ENCODE measurements at places on chromosomes 1 and 21.

- no peak for DNase-seq
Measured at GRCh38 chr1:145922266-145922665, 3.7 kb upstream of the PEX11B start.

GRCh38 chr1:64877151-64877550 is 89.2 kb downstream of the JAK1 start:
- DNase-seq = peak; percentile 77

DNA sequence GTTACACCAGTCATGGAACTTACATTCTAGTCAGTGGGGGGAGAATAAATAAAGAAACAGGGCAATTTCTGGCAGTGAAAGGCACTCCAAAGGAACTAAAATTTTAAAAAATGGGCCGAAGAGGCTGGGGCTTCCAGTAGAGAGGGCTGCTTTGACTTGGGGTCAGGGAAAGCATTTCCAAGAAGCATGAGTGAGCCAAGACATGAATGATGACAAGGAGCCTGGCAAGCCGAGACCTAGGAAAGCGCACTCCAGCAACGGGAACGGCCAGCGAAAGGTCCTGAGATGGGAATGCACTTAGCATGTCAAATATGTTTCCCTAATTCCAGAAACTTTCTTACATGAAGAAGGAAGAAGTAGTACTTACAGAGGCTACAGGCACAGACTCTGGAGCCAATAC is 95.4 kb upstream of the NGF start:
- DNase-seq = no peak

- no peak for DNase-seq
Measured at GRCh38 chr1:32681509-32681908, 21.1 kb downstream of the SYNC start.

DNA sequence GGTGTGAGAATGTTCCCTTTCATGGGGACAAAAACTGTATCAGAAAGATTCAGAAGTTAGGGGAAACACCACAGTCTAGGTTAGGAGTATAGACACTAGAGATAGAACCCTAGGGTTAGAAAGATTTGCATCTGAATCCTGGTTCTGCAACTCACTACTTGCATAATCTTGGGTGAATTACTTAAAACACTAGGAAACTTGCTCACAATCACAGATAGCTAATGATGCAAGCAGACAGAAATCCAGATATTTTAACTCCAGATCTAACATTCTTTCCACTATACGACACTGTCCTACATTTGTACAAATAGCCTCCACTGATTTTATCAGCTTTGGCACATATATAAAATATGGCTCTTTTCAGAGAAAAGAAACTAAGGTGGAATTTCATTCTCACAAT is 30.8 kb upstream of the GLIS1 start:
- DNase-seq = no peak

- DNase-seq = no peak
Measured at GRCh38 chr21:41119901-41120300, 48.1 kb upstream of the BACE2 start.

DNA sequence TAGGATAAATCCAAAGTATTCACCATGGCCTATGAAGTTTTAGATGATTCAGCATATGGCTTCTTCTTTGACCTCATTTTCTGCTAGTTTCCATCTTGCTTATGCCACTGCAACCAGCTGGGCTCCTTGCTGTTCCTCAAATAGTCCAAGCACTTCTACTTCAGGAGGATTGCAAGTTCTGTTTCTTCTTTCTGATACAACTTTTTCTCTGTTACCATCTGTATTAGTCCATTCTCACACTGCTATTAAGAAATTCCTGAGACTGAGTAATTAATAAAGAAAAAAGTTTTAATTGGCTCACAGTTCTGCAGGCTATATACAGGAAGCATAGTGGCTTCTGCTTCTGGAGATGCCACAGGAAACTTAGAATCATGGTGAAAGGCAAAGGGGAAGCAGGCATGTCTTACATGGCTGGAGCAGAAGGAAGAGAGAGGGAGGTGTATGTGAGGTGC is 20.3 kb downstream of the PTGS2 start:
- DNase-seq = no peak

- no peak for DNase-seq
Measured at GRCh38 chr21:36915696-36916245, 50.7 kb downstream of the HLCS start.

DNA sequence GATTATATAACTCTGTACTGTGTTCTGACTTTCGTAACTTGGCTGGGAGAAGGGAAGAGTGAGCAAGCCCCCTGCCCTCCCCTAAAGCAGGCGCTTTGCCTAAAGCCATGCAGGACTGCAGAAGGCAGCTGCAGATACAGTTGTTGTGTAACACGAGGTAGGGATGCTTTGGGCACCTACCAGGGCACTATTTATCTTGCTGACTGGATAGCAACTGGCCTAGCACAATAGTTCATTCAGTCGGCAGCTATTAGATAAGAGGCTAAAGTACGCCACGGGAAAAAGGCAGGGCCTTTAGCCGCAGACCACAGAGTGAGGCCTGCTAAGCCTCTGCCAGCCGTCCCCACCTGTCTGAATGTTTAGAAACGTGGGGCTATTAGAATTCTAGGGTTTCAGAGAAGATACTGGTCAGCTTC is 80.9 kb downstream of the TTC3 start:
- no peak for DNase-seq

Data from CD4-positive, alpha-beta T cell treated with Interleukin-17A for 1 hour (primary cell).